ENCODE measurements at places on chromosomes 5 and 9.
A peak's percentile ranks its signal among the peaks of the same experiment; 100 is the strongest.

GRCh38 chr5:179209359-179210150, 135.7 kb downstream of the ADAMTS2 start:
- DNase-seq = peak; percentile 37

- peak; percentile 44 for DNase-seq
Measured at GRCh38 chr5:167952278-167952995, 339.0 kb upstream of the WWC1 start.

- peak; percentile 69 for DNase-seq
Measured at GRCh38 chr5:132427281-132428146, 58.0 kb downstream of the SLC22A5 start.

GRCh38 chr5:148988328-148988727, 74.5 kb downstream of the SH3TC2 start:
- DNase-seq = no peak

DNA sequence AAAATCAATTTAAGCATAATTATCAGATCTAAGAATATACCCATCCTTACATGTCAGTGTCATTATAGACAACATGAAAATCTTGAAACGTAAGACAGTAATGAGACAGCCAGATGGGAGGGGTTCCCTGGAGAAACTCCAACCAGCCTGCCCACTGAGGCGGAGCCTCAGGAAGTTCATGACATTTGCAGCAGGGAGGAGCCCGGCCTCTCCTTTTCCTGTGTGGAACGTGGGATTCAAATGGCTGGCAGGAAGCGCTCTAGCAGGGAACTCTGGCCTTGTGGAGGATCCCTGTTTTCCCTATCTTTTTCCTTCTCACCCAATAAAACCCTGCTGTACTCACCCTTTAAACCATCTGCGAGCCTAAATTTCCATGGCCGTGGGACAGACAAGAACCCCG, 176.6 kb upstream of the KCNN2 start:
- DNase-seq = no peak
